D721Med (cell line): ENCODE measurements at places on chromosomes 11 and 22.

- DNase-seq: no peak
These were observed 13.1 kb downstream of the SCARF2 start for GRCh38 chr22:20424568-20424931.

- no peak for DNase-seq
These were observed 84.8 kb downstream of the KCNQ1 start for GRCh38 chr11:2529636-2530035.

DNA sequence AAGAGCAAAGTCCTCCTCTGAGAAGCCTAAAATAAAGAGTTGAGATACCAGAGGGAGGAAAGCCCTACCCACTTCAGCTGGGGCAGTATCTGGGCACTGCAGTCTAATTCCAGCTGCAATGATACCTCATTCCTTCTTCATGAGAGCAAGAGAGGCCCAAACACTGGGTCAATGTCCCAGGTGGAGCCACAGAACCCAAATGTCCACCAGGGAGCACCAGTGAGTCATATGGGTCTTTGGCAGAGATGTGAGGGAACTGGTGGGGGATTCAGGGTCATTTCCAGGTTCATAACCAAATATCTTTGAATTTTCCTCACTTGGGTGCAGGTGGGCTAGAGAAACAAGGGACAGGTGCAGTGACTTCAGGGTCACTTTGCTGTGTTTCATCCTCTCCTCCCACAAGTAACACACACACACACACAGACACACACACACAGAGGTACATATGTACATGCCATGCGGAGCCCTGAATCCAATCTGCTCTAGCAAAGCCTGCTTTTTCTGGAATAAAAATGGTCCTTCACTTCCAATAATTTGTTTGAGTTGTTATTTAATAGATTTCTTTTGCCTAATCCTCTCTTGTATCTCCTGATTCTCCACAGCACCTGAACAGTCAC is 585.4 kb downstream of the SOX6 start:
- no peak for DNase-seq

DNA sequence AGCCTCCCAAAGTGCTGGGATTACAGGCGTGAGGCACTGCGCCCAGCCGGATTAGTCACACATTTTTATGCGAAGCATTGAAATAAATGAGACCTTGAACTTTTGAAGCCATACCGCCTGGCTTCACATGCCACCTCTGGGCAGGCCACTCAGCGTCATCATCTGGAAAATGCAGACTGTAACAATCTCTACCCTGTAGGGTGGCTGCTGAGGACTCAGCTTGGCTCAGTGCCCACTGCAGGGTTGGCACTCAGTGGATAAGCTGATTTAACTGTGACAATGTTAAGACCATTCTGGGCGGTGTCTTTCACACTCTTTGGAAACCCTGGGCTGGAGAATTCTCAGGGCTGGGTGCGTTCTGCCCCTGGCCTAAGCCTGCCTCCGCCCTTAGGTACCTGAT is 8.5 kb downstream of the SH3BP1 start:
- DNase-seq: no peak

GRCh38 chr11:35873721-35874120 is 70.1 kb upstream of the LDLRAD3 start:
- DNase-seq: no peak

DNA sequence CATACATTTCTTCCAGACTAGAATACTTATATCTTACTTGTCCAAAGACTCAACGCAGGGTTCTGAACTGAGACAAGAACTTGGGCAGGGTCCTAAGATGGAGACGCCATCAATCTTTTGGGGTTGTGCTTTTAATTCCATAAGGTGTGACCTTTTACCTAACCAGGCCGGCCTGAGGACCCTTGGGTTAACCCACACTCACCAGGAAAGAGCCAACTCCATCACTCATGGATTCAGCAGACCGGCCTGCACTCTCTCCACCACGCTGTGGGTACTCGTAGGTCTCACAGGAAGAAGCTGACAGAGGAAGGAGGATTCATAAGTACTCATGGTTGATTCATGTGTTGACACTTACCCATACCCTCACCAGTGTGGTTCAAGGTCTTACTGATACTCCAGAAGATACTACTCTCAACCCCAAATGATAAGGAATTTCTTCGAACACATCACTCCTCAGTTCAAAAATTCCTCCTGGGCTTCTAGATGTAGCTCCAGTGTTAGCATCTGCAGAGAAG is 36.2 kb downstream of the USP35 start:
- DNase-seq: no peak

GRCh38 chr11:132058211-132058772 is 687.9 kb downstream of the NTM start:
- no peak for DNase-seq
